ENCODE measurements at places on chromosomes 7 and 10. TPM values are rescaled to one million over a fixed set of nuclear protein-coding genes. Genes with fewer than 3 reads are reported as not detected.

Gene SHH
- 28.3 TPM for total RNA-seq

Gene C10orf67
- 0.17 TPM for total RNA-seq

Gene ADAMTS14
- 0.29 TPM for total RNA-seq

Gene GNAI1
- 39.2 TPM for total RNA-seq

Gene TCAF2
- total RNA-seq: 3.5 TPM

Gene CALML5
- not detected for total RNA-seq

Data from type B pancreatic cell (in vitro differentiated cells).